ENCODE measurements at places on chromosomes 1 and 21.
A peak's percentile ranks its signal among the peaks of the same experiment; 100 is the strongest.

- DNase-seq = peak; percentile 89
These were observed 11.7 kb downstream of the CAPN9 start for GRCh38 chr1:230758709-230759368.

DNA sequence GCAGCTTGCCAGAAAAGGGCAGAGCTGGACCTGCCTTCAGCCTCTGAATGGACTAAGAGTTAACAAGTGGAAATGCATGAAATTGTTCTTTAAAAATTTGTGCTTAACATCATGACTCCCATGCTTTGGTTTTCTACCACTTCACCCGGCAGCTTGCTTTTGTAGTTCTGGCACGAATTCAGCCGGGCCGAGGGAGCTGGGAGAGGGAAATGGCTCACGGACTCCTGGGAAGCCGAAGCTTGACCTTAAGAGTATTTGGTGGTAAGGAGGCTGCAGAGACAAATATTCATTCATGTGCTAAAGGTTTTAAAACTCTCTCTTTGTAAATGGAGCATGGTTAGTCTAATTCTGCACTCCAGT is 17.2 kb upstream of the GFI1 start:
- no peak for DNase-seq

- no peak for DNase-seq
These were observed 13.6 kb upstream of the CDK11B start for GRCh38 chr1:1672181-1672965.

- DNase-seq = no peak
These were observed 31.7 kb downstream of the ECE1 start for GRCh38 chr1:21258331-21259134.

DNA sequence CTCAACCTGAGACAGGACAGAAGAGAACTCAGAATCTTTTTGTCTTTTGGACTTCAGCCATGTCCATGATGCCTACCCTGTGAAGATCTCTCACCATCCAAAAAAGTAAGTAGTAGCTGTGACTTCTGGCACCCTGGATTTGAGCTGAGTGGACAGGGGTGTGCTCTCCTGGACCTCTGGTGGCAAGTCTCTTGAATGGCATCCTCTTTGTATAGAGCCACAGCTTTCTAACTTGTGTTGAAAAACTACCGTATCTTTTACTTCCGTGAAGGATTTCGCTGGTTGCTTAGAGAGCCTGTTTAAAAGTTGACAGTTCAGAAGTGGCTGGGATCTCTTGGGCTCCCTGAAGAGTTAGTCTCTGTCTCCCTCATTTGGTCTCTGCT is 1.8 kb downstream of the MFN2 start:
- DNase-seq = no peak
